Caco-2 (cell line): ENCODE measurements at places on chromosomes 7 and 10. TPM values are rescaled to one million over a fixed set of nuclear protein-coding genes. Genes with fewer than 3 reads are reported as not detected.

GRCh38 chr7:141200191-141201108 is 126.6 kb downstream of the TMEM178B start:
- no peaks in the 10 kb centered on the region; the same call in 1 of the 2 replicates for H3K27me3 ChIP-seq
- DNase-seq: no peak
- no peaks in the 10 kb centered on the region for H3K4me1 ChIP-seq
- H3K27ac ChIP-seq: no peak overlapping the region

DNA sequence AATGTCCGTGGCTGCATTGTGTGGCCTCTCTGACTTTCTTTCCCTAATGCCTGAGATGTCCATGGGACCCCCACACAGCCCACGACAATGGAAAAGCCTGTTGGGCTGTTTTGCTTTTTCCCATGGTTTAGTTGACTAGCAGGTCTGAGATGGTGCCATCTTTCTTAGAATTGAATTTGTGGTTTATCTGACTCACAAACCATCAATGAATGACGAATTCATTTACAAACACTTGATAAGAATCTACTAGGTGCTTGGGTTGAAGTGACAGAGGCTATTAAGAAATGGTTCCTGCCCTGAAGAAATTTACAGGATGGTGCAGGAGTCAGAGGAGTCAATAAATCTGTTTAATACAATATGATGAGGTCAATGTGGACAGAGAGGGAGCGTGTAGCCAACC is 75.4 kb downstream of the OTUD1 start:
- DNase-seq: no peak
- no peaks in the 10 kb centered on the region; the same call in 1 of the 2 replicates for H3K27me3 ChIP-seq
- no peak overlapping the region for H3K4me3 ChIP-seq
- H3K27ac ChIP-seq: no peak overlapping the region
- 0 out of 2 replicates have a peak, but pooled peaks cover 1% of the 10 kb centered on the region for H3K36me3 ChIP-seq
- no peaks in the 10 kb centered on the region for H3K4me1 ChIP-seq

GRCh38 chr7:100895956-100896731 is 456 bp upstream of the ACHE start:
- H3K4me3 ChIP-seq: peak overlapping the region; percentile 50
- peak overlapping the region; percentile 86 for H3K27ac ChIP-seq
- H3K4me1 ChIP-seq: peaks cover 27% of the 10 kb centered on the region
- no peaks in the 10 kb centered on the region for H3K27me3 ChIP-seq
- DNase-seq: peak; percentile 88

DNA sequence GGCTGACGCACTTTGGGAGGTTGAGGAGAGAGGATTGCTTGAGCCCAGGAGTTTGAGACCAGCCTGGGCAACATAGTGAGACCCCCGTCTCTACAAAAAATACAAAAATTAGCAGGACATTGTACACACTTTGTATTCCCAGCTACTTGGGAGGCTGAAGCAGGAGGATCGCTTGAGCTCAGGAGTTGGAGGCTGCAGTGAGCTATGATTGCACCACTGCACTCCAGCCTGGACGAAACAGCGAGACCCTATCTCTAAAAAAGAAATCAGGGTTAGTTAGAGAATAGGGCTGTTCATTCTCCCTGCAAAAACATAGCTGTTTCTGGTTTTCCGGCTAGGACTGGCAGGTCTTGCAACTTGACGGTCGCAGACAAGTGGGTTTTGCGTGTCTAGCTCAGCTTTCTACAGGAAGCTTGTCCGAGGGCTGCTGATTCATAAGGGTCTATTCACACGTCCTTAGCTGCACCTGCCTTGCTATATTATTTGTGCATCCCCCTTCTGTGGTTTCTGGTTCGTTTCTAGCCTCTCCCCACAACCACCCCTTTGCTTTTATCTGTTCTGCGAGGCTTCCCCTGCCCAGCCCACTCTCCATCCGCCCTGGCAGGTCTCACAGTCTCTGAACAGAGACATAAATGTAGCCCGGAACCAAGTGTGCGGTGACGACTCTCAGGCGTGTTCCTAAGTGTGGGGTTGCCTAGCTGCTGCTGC is 10.7 kb downstream of the AMZ1 start:
- no peak for DNase-seq
- no peaks in the 10 kb centered on the region for H3K4me1 ChIP-seq
- H3K27me3 ChIP-seq: no peaks in the 10 kb centered on the region
- H3K36me3 ChIP-seq: no peaks in the 10 kb centered on the region
- H3K27ac ChIP-seq: no peak overlapping the region

GRCh38 chr10:62112963-62113362 is 155.7 kb downstream of the RTKN2 start:
- H3K36me3 ChIP-seq: no peaks in the 10 kb centered on the region
- peaks cover 30% of the 10 kb centered on the region for H3K4me1 ChIP-seq
- no peak for DNase-seq
- no peak overlapping the region for H3K4me3 ChIP-seq
- peak overlapping the region; percentile 48 for H3K27ac ChIP-seq

- no peaks in the 10 kb centered on the region for H3K4me1 ChIP-seq
- no peak overlapping the region for H3K4me3 ChIP-seq
- H3K36me3 ChIP-seq: no peaks in the 10 kb centered on the region
- DNase-seq: no peak
- H3K27me3 ChIP-seq: no peaks in the 10 kb centered on the region
- no peak overlapping the region for H3K27ac ChIP-seq
Measured at GRCh38 chr10:57818522-57818921, 449.2 kb downstream of the IPMK start.

DNA sequence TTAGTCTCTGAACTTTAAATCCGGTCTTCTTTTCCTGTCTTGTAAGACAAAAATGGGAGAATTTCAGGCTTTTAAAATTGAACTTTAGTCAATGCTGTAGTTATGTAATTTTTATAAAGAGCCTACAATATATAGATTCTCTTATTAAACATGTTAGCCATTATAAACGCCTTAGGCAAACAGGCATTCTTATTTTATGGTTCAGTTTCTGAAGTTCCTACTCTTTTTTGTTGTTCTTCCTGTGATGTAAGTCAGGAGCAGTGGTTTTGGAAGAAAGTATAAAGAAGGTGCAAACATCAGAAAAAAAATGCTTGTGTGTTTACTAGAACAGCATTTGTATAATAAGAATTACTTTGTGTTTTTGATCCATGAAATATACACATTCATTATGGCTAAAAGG is 41.6 kb downstream of the BICC1 start:
- no peak for DNase-seq
- no peak overlapping the region for H3K4me3 ChIP-seq
- peaks cover 71% of the 10 kb centered on the region for H3K4me1 ChIP-seq
- no peaks in the 10 kb centered on the region for H3K27me3 ChIP-seq
- H3K27ac ChIP-seq: peak overlapping the region; percentile 27
- H3K36me3 ChIP-seq: peaks cover 4% of the 10 kb centered on the region

- DNase-seq: peak; percentile 81
- peaks cover 62% of the 10 kb centered on the region for H3K4me1 ChIP-seq
- peak within 1 kb of the TSS; percentile 75 for H3K27ac ChIP-seq
- peak within 1 kb of the TSS; percentile 86 for H3K4me3 ChIP-seq
Measured at GRCh38 chr10:80453842-80454512, at the start of gene TSPAN14. Gene TSPAN14, plus strand, starts transcription at chr10:80454310. Its CDS starts 34,924 bp downstream, at chr10:80489234.

GRCh38 chr7:108813251-108814014 is 243.8 kb downstream of the DNAJB9 start:
- no peaks in the 10 kb centered on the region for H3K27me3 ChIP-seq
- no peak overlapping the region for H3K27ac ChIP-seq
- H3K4me1 ChIP-seq: no peaks in the 10 kb centered on the region
- DNase-seq: no peak

- no peak overlapping the region for H3K27ac ChIP-seq
- H3K36me3 ChIP-seq: peaks cover 1% of the 10 kb centered on the region; the same call in 1 of the 2 replicates
- no peak overlapping the region for H3K4me3 ChIP-seq
- DNase-seq: no peak
- H3K27me3 ChIP-seq: no peaks in the 10 kb centered on the region
- H3K4me1 ChIP-seq: no peaks in the 10 kb centered on the region
Measured at GRCh38 chr7:155667241-155667829, 22.9 kb downstream of the RBM33 start.

DNA sequence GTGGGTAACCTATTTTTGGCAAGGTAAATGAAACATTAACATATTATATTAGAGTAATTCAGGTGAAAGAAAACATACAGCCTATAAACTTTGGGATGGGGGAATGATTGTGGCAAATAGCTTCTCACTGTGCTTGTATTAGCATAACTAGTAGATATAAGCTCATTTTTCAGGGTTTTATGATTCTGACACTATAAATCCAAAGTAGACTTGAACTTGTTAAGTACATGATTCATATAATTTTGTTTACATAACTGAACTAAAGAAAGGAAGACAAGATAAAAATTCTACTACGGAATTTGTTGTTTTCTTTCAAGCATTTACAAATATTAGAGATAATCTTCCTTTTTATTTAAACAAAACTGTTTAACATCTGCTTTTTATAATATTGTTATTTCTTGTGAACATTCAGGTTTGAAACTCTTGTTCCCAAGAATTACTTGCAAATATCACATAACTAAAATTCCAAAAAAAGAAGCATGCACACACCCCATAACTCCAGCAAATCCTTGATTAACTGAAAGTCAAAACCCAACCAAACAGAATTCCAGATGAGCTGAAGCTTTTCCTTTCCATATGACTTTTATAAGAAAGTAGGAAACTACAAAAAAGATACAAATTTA is 142.3 kb downstream of the JAZF1 start:
- H3K4me1 ChIP-seq: peaks cover 63% of the 10 kb centered on the region
- H3K4me3 ChIP-seq: no peak overlapping the region
- DNase-seq: no peak
- no peaks in the 10 kb centered on the region for H3K27me3 ChIP-seq

GRCh38 chr7:122949186-122949585 is 46.3 kb downstream of the TAS2R16 start:
- no peaks in the 10 kb centered on the region; the same call in 1 of the 2 replicates for H3K27me3 ChIP-seq
- DNase-seq: no peak
- no peak overlapping the region for H3K27ac ChIP-seq
- H3K36me3 ChIP-seq: no peaks in the 10 kb centered on the region
- H3K4me1 ChIP-seq: no peaks in the 10 kb centered on the region
- H3K4me3 ChIP-seq: no peak overlapping the region

DNA sequence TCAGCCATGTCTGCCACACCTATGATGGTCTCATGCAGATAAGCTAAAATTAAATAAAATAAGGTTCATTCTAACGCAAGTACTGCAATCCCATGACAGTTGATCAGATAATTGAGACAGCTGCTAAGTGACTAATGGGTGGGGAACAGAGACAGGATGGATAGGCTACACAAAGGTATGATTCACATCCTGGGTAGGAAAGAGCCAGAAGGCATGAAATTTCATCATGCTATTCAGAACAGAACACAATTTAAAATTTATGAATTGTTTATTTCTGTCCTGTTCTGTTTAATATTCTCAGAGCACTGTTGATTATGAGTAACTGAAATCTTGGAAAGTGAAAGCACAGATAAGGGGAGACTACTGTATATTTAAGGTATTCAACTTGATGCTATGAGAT is 381.8 kb upstream of the SORCS1 start:
- H3K27me3 ChIP-seq: no peaks in the 10 kb centered on the region
- no peaks in the 10 kb centered on the region for H3K4me1 ChIP-seq
- DNase-seq: no peak
- no peaks in the 10 kb centered on the region for H3K36me3 ChIP-seq
- H3K4me3 ChIP-seq: no peak overlapping the region
- H3K27ac ChIP-seq: no peak overlapping the region

- H3K4me1 ChIP-seq: no peaks in the 10 kb centered on the region; the same call in 1 of the 2 replicates
- no peaks in the 10 kb centered on the region for H3K27me3 ChIP-seq
- DNase-seq: no peak
- H3K4me3 ChIP-seq: no peak overlapping the region
Measured at GRCh38 chr7:129438839-129439651, 4.8 kb downstream of the STRIP2 start.

DNA sequence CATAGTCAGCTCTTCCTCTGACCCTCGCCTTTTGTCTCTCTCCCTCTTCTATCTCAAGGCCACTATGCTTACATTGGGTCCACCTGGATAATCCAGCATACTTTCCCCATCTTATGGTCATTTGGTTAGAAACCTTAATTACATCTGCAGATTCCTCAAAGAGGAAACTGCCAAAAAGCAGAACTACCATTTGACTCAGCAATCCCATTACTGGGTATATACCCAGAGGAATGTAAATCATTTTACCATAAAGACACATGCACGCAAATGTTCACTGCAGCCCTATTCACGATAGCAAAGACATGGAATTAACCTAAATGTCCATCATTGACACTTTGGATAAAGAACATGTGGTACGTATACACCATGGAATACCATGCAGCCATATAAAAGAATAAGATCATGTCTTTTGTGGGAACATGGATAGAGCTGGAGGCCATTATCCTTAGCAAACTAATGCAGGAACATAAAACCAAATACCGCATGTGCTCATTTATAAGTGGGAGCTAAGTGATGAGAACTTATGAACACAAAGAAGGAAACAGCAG is 114.8 kb upstream of the NPY start:
- DNase-seq: no peak
- H3K27ac ChIP-seq: no peak overlapping the region
- H3K36me3 ChIP-seq: no peaks in the 10 kb centered on the region
- H3K27me3 ChIP-seq: no peaks in the 10 kb centered on the region

GRCh38 chr10:101293007-101293723 is 60.8 kb upstream of the BTRC start:
- H3K36me3 ChIP-seq: no peaks in the 10 kb centered on the region
- DNase-seq: no peak
- H3K27me3 ChIP-seq: peaks cover 5% of the 10 kb centered on the region

- no peak for DNase-seq
- H3K4me1 ChIP-seq: no peaks in the 10 kb centered on the region
- H3K27me3 ChIP-seq: no peaks in the 10 kb centered on the region; the same call in none of the 2 replicates
- H3K36me3 ChIP-seq: no peaks in the 10 kb centered on the region
Measured at GRCh38 chr10:84593506-84593905, 265.1 kb downstream of the CCSER2 start.

GRCh38 chr7:105672801-105673200 is 91.5 kb upstream of the EFCAB10 start:
- H3K36me3 ChIP-seq: no peaks in the 10 kb centered on the region
- no peak for DNase-seq
- H3K4me1 ChIP-seq: peaks cover 4% of the 10 kb centered on the region; the same call in 1 of the 2 replicates
- no peak overlapping the region for H3K27ac ChIP-seq
- no peak overlapping the region for H3K4me3 ChIP-seq

DNA sequence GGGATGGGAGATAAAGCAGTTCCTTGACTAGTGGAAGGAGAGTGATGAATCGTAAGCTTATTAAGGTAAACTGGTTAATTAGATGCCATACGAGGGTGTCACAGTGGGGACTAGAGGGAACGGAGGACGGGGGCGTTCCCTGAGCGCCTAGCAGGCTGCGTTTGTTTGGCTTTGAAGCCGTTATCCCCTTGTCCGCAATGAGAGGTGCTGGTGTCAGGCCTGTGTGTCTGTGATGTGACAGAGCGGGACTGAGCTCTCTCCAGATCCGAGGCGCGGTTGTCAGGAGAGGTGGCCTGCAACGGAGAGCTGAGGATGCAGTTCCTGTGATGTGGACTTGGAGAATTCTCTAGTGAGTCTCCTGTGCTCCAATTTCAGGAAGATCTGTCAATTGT is 60.0 kb upstream of the PRPS1L1 start:
- DNase-seq: no peak
- H3K27ac ChIP-seq: no peak overlapping the region
- H3K4me3 ChIP-seq: no peak overlapping the region

- no peaks in the 10 kb centered on the region for H3K27me3 ChIP-seq
- no peak overlapping the region for H3K27ac ChIP-seq
- H3K36me3 ChIP-seq: no peaks in the 10 kb centered on the region; the same call in none of the 2 replicates
- no peak overlapping the region for H3K4me3 ChIP-seq
- DNase-seq: peak; percentile 41
- H3K4me1 ChIP-seq: no peaks in the 10 kb centered on the region
Measured at GRCh38 chr7:99631295-99632109, 14.8 kb downstream of the ZSCAN25 start.

ZKSCAN5 gene
- total RNA-seq: 12.4 and 13.3 TPM in 2 replicates

PROSER2 gene
- 123 and 134 TPM in 2 replicates for total RNA-seq

HOXA13 gene
- total RNA-seq: 0.68 and 1.3 TPM in 2 replicates

PDGFA gene
- 76.8 and 78.5 TPM in 2 replicates for total RNA-seq

MET gene
- 72.6 and 82.9 TPM in 2 replicates for total RNA-seq

MYOZ1 gene
- total RNA-seq: 0.35 and 0.52 TPM in 2 replicates

MBL2 gene
- total RNA-seq: 0.20 and 0.46 TPM in 2 replicates

KLF14 gene
- total RNA-seq: 0.14 TPM in 1 of 2 replicates, not detected in the other
